ENCODE measurements at places on chromosomes 6 and 20.

DNA sequence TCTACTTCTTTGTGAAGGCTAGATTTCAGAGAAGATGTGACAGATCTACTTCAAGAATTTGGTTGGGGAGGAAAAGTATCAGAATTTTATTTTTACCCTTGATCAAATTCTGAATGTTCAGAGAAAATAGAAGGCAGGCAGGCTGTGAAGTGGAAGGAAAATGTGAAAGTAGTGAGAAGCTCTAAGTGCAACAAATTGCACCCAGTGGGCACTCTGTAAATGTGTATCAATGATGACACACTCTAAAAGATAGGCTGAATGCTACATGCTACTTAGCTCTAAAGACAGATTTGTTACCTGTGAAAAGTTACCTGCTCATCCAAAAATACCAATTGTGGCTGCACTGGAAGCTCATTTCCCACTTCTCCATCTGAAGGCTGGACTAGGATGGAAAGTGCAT lies 438.6 kb downstream of the PKHD1 start:
- no peak for DNase-seq

DNA sequence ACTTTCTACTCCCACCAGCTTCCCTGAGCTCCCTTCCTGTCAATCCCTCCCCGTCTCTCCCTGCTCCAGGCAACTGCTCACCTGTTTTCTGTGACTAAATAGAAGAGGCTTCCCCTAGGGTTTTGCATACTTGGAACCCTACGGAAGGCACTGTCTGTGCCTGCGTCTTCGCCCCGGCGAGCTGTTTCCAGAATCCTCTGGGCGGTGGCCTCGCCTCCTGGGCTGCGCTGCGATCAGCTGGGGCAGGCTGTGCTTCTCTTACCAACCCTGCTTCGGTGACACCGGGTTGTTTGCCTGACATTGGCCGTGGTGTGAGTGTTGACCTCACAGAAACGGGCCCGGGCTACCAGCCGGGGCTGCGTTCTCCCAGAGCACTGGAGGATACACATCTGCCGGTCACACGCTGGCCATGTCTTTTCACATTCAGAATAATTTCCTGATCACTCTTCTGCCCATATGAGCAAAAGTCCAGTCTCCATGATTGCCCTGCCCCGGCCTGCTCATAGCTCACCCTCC lies 29.4 kb upstream of the CCR6 start:
- DNase-seq: no peak

- DNase-seq: peak; percentile 70
These were observed 6.8 kb upstream of the MICA start for GRCh38 chr6:31396422-31397152.

DNA sequence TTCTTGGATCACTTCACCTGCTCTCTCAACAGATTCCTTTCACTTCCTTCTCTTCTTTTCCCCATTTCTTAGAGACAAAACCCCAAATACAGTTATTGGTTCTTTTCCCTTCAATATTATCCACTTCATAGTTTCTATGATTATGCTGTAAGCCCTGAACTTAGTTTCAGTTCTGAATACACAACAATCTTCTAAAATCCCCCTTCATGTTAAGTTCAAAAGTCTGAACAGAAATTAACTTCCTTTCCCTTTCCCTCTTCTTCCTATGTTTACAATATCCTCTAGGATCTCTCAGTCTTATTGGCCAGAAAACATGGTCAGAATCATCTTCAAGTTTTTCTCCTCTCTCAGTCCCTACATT lies 57.7 kb downstream of the OGFRL1 start:
- no peak for DNase-seq

GRCh38 chr6:143950875-143951274 lies 57.2 kb downstream of the PLAGL1 start:
- DNase-seq: no peak

DNA sequence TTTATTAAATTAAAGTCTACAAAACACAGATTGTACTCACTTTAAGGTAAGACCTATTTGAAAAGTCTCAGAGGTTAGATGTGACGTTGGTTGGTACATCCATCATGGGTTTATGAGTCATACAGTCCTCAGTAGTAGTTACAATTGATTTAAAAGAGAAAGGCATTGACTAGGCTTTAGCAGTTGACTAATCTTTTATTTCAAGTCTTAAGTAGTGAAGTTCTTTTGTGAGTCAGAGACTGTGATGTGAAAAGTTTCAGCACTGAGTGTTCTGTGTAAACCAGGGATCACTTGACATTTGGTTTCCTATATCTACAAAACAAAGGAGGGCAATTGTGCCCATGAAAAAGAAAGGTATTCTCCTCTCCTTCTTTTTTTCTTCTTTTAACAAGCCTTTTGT lies 221.3 kb downstream of the GRIK2 start:
- no peak for DNase-seq

- no peak for DNase-seq
These were observed 39.5 kb upstream of the REV3L start for GRCh38 chr6:111522393-111523020.

DNA sequence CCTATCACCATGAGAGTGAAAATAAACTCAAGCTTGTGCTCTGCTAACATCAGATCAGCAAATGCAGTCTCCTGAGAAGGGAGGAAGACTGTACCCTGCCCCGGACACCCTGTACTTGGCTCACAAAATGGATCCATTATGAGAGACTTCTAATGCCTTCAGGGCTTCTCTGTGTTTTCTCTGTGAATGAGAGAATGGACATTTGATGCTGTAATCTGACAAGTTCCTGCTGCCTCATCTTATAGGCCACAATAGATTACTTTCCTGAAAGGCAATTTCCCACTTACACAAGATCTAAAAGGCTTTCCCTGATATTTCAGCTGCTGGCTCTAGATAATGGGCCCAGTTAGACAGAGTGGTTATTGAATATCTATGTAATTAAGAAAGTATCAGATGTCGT lies 117.2 kb downstream of the OTOR start:
- no peak for DNase-seq

DNA sequence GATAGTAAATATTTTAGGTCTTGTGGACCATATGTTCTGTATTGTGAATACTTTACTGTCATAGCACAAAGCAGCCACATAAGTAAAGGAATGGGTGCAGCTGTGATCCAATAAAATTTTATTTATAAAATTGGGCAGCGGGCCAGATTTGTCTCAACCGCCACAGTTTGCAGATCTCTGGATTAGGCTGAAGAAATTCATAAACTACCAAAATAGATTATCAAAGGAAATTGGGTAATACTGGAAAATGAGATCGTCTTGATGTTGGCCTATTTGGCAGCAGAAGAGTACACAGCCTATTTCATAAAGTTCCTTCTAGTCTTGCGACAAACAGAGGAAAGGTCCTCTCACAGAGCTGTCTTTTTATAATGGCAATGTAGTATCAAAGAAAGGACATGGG lies 69.8 kb downstream of the DZANK1 start:
- no peak for DNase-seq

- peak; percentile 24 for DNase-seq
These were observed at the start of gene DAAM2 for GRCh38 chr6:39791850-39792539. TSS of gene DAAM2 (plus strand) at chr6:39792376. CDS start at chr6:39856303, 63,927 bp downstream.

All from NCI-H446 (cell line).